ENCODE measurements at places on chromosomes 16 and 17. TPM values are rescaled to one million over a fixed set of nuclear protein-coding genes. Genes with fewer than 3 reads are reported as not detected.

- DNase-seq: no peak
Measured at GRCh38 chr16:89170346-89171215, 967 bp upstream of the CDH15 start.

GRCh38 chr17:69819316-69820087 is 255.5 kb upstream of the KCNJ16 start:
- peak; percentile 65 for DNase-seq

- DNase-seq: peak; percentile 89
Measured at GRCh38 chr17:37490638-37491614, 1.2 kb downstream of the DUSP14 start.

DNA sequence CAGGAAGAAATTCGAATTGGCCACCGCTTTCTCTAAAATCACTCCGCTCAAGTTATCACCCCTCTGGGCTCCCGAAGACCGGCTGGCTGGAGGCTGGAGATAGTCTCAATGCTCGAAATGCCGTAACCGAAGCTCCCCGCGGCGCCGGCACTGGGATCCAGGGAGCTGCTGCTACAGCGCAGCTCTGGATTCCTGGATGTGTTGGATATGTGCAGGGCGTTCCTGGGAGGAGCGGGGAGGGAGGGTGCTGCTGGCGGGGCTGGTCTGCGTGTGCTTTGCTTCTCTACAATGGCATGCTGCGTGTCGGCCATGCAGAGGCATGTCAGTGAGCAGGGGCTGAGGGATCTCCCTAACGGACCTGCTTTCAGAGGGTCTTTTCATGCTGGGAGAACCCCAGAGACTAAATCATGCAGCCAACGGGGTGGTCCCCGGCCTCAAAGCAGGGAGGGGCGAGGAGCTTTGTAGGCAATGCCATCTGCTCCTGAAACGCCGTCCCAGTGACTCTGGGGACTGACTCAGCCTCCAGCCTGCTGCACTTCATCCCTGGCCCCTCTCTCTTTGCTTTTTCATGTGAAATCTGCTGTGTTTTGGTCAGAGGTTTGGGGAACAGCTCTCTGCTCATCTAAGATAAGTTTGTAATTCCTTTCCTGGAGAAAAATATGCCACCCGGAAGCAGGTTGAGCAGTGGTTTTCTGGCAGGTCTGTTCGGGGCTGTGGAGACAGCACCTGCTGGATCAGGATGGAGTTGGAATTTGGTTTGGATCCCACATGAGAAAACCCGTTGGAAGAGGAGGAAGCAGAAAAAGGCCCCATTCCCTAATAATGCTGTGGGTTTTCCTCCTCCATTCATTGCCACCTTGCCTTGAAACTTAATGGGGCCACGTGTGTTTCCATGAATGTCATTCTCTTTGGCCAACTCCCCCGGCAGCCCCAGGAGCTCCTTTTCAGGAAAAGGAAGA is 311.4 kb downstream of the SEC14L1 start:
- peak; percentile 81 for DNase-seq

GRCh38 chr17:20281860-20282259 is 185.5 kb downstream of the LGALS9B start:
- DNase-seq: peak; percentile 19

The SLC47A1 gene
- 0.12 TPM for polyA plus RNA-seq
